ENCODE measurements at places on chromosomes 16 and 17. TPM values are rescaled to one million over a fixed set of nuclear protein-coding genes. Genes with fewer than 3 reads are reported as not detected.
A peak's percentile ranks its signal among the peaks of the same experiment; 100 is the strongest.

Gene OR4D2
- not detected for total RNA-seq

Gene RNF222
- total RNA-seq = not detected

Gene KCNH6
- not detected for total RNA-seq

Gene POLR3E
- 26.7 TPM for total RNA-seq

DNA sequence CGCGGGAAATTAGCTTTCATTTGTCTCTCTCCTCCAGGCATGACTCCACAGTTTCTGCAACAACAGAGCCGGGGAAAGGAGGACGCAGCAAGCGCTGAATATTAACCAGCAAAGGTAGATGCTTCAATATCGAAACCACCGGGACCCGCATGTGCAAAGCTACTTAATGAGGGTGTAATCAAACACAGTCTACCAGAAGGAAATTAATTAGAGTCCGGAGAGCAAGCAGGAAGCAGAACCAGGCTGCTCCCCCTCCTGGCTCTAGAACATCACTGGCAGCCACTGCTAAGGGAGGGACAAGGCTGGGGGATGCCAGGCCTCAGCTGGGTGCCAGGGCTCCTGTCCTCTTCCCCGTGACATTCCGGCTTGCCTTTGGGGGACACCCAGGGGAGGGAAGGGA, 21.7 kb downstream of the LRRC75A start:
- DNase-seq = no peak

- DNase-seq = no peak
Measured at GRCh38 chr17:48131216-48131824, 23.8 kb downstream of the SNX11 start.

GRCh38 chr17:20012017-20012536, 2.9 kb downstream of the SPECC1 start:
- DNase-seq = no peak

- peak; percentile 84 for DNase-seq
Measured at GRCh38 chr16:2692948-2693651, 10.8 kb downstream of the KCTD5 start.

DNA sequence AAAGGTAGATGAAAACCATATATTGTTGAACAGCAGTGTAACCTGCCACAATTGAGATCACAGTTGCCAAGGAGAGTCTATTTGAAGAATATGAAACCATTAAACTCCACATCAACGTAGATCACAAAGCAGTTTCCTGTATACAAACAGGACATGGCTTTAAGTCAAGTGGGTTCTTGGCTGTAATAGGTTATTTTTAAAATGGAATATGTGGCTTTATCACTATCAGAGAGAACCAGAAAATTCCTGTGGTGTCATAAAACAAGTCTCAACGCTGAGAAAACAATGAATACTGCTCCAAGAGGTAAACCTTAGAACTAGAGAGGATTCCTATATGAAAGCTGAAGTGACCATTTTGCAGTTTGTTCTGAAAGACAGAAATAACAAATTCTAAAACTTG, 999.7 kb downstream of the CDH11 start:
- no peak for DNase-seq

- DNase-seq = no peak
Measured at GRCh38 chr16:67384778-67385510, 8.4 kb downstream of the TPPP3 start.

All from chondrocyte (in vitro differentiated cells).